ENCODE measurements at places on chromosomes 11 and 22. TPM values are rescaled to one million over a fixed set of nuclear protein-coding genes. Genes with fewer than 3 reads are reported as not detected.

- DNase-seq = peak; percentile 52
Observed at GRCh38 chr11:43697679-43698078, 17.1 kb downstream of the HSD17B12 start.

- no peak for DNase-seq
Observed at GRCh38 chr22:45291061-45291930, 6.5 kb downstream of the UPK3A start.

GRCh38 chr11:15346907-15347306 lies 232.2 kb downstream of the INSC start:
- no peak for DNase-seq

DNA sequence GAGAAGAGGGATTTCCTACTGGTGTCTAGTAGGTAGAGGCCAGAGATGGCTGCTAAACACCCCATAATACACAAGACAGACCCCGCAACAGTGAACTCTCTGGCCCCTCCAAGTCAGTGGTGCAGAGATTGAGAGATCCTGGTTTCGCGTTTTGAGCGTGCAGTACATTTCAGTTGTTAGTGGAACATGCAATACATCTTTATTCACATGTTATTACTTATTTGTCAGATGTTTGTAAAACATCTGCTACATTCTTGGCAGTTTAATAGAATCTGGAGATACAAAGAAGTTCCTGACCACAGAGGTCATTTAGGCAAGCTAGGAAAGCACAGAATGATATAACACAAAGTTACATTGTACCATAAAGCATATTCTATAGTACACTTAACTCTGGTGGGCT lies 41.5 kb downstream of the ST3GAL4 start:
- no peak for DNase-seq

DNA sequence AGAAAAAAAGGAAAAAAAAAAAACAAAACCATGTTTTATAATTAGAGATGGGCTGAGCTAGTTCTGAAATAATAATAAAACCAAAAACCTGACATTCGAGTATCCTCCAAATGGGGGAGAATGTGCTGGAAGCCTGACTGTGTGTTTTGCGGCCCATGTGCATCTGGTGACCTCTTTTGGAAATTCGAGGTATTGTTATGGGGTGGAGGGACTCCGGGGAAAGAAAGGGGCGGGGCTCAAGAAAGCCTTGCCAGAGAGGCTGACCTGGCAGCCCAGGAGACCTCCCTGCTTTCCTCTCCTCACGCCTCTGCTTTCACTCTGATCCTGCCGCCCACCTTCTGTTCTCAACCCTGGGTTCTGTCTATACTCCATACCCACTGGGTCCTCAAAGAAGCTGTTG lies 72.9 kb downstream of the CTTN start:
- no peak for DNase-seq

Gene UBE2L6
- 22.6 TPM for total RNA-seq
